ENCODE measurements at places on chromosomes 11 and 22.
A peak's percentile ranks its signal among the peaks of the same experiment; 100 is the strongest.

DNA sequence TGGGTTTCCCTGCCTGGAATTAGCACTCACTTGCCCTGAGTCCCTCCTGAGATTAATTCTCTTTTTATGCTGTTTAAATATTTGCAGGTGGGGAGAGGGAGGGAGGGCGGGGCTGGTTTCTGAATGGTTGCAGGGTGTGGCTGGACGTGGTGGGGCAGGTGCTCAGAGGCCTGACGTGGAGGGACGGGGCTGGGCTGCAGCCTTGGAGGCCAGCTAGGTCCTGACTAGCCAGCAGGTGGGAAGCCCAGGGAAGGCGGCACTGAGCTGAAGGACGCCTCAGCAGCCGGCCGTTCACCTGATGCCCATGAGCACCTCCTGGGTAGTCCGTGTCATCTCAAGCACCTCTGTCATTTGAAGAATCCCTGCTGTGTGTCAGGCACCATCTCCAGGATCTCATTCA, 21.3 kb downstream of the SGSM1 start:
- no peak for DNase-seq

DNA sequence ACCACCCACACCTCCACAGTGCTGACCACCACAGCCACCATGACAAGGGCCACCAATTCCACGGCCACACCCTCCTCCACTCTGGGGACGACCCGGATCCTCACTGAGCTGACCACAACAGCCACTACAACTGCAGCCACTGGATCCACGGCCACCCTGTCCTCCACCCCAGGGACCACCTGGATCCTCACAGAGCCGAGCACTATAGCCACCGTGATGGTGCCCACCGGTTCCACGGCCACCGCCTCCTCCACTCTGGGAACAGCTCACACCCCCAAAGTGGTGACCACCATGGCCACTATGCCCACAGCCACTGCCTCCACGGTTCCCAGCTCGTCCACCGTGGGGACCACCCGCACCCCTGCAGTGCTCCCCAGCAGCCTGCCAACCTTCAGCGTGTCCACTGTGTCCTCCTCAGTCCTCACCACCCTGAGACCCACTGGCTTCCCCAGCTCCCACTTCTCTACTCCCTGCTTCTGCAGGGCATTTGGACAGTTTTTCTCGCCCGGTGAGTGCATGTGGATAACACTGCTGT, 28.4 kb downstream of the MUC5B start:
- DNase-seq = no peak

DNA sequence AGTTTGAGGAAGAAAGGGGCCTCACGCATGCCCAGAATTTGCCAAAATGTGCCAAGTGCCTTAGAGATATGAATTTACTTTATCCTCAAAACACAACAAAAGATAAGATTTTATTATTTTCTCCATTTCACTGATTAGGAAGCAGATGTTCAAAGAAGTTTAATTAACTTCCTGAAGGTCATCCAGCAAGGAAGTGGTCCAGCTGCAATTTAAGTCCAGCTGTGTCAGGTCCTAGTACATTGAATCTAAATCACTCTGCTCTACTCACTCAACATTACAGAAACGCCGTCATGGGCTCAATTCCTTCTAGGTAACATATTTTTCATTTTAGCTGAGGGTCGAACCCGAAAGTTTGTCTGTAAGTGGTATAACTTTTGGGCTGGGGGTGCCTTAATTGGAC, 115.4 kb downstream of the CCDC34 start:
- no peak for DNase-seq

GRCh38 chr11:80441821-80442220, 1001.0 kb upstream of the TENM4 start:
- DNase-seq = no peak

GRCh38 chr11:10158461-10158860, 135.6 kb downstream of the SBF2 start:
- DNase-seq = no peak

GRCh38 chr22:27213766-27214581, 556.6 kb downstream of the MIAT start:
- DNase-seq = no peak

- peak; percentile 67 for DNase-seq
Measured at GRCh38 chr11:72821920-72822799, 7.9 kb downstream of the ATG16L2 start.

GRCh38 chr11:38867338-38867737, 2269.3 kb upstream of the RAG2 start:
- no peak for DNase-seq

DNA sequence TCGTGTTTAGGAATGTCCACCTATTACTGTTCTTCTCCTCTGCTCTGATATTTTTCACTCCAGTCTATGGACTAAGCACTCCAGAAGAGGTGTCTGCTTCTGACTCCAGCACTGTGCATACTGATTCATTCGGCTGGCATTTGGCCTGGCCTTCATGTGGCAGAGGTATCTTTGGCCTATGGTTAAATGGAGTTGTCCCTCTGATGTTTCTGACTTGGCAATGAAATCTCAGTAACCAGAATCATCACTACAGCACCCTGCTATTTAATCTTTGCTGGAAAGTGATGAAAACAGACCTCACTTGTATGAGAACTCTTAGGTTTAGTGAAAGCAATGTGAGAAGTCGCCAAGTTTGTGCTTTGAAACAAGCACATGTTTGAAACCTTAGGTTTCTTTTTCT, 155.2 kb downstream of the MAML2 start:
- DNase-seq = no peak

- no peak for DNase-seq
Measured at GRCh38 chr11:17803754-17804334, 69.3 kb downstream of the KCNC1 start.

DNA sequence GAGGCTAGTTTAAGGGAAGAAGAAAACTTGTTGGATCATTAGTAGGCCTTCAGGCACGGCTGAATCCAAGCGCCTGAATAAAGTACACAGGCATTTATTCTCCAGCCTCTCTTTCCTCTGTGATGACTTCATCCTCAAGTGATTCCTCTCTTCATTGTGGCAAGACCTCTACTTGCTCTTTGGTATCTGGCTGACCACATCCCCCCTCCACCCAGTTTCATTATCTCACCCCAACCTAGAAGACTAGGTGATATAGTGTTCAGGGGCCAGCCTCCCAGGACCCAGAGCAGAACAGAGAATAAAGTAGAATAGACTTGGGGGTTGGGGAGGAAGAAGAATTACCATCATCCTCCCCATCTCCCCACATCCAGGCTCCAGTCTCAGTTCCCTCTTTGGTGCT, 189.3 kb downstream of the MIAT start:
- DNase-seq = no peak

DNA sequence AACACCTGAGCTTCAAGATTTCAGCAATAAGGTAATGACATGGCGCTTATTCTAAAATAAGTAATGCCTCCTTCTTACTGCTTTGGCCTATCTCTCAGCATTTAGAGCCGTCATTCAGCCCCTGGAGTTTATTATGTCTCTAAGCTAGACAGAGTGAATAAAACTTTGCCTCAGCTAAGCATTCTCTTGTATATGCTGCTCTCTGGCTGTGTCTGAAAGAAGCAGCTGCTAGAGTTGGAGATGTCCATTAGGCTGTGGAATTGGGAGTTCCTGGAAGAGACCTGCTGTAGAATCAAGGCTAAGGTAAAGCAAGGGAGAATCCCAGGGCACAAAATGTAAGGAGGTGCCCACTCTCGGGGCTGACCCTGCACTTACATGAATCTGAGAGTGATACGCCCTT, 35.5 kb upstream of the TTC12 start:
- DNase-seq = no peak

DNA sequence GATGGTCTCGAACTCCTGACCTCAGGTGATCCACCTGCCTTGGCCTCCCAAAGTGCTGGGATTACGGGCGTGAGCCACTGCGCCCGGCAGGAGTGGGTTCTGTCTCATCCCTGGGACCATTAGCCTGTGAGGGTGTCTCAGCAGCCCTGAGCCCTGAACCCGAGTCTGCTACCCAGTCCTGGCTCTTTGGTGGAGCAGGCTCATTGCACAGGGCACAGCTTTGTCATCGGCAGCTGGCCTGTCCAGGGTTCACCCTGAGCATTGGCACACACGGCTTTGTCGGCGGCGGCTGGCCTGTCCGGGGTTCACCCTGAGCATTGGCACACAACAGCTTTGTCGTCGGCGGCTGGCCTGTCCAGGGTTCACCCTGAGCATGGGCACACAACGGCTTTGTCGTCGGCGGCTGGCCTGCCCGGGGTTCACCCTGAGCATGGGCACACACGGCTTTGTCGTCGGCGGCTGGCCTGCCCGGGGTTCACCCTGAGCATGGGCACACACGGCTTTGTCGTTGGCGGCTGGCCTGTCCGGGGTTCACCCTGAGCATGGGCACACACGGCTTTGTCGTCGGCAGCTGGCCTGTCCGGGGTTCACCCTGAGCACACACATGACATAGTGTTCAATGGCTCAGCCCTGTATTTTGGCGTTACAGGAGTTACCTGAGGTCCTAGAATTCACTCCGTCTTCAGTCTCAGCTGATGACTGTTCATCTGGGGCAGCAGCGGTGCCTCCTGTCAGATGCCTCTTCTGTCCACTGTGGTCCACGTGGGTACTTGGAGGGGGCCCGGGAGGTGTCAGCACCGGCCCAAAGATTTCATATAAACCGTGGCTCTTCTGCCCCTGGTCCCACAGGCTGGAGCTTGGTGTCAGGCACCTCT, 1082.5 kb downstream of the BRD1 start:
- no peak for DNase-seq

- DNase-seq = no peak
Measured at GRCh38 chr11:131975619-131976018, 605.2 kb downstream of the NTM start.

- no peak for DNase-seq
Measured at GRCh38 chr11:86486261-86487030, 111.8 kb downstream of the CCDC81 start.

- DNase-seq = no peak
Measured at GRCh38 chr11:110919241-110919922, 207.1 kb upstream of the ARHGAP20 start.

DNA sequence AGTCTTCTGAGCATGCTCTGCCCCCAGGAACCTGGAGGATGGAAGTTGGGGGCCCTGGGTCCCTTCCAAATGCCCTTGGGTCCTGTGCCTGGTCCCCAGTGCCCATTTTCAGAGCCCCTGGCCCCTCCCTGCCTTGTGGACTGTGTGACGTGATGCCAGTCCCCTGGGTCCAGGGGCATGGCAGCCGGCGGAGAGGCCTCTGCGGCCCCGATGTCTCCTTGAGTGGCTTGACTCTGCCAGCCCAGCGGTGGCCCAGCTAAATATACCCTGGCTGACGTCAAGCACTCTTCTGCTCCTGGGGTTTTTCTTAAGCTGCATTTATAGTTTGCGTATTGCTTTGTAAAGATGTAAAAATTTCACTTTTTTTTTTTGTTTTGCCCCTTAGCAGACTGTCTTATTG, 35.2 kb upstream of the PARVG start:
- no peak for DNase-seq

- DNase-seq = no peak
Measured at GRCh38 chr22:44363980-44364750, 51.4 kb upstream of the SHISAL1 start.

GRCh38 chr11:128354476-128354875, 232.9 kb downstream of the ETS1 start:
- no peak for DNase-seq

DNA sequence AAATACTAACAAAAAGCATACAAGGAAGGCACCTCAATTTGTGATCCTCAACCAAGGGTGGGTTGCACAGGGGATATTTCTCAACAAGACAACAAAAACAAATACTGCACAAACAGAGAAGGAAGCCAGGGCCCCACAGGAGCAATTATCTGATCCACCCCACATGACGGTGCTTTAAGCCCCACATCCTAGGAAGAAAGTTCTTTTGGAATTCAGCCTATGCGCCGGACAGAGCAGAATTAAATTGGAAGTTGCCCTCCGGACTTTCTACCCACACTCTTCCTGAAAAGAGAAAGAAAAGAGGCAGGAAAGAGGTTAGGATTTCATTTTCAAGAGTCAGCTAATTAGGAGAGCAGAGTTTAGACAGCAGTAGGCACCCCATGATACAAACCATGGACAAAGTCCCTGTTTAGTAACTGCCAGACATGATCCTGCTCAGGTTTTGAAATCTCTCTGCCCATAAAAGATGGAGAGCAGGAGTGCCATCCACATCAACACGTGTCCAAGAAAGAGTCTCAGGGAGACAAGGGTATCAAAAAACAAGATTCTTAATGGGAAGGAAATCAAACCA, 40.6 kb downstream of the OSBP start:
- no peak for DNase-seq

DNA sequence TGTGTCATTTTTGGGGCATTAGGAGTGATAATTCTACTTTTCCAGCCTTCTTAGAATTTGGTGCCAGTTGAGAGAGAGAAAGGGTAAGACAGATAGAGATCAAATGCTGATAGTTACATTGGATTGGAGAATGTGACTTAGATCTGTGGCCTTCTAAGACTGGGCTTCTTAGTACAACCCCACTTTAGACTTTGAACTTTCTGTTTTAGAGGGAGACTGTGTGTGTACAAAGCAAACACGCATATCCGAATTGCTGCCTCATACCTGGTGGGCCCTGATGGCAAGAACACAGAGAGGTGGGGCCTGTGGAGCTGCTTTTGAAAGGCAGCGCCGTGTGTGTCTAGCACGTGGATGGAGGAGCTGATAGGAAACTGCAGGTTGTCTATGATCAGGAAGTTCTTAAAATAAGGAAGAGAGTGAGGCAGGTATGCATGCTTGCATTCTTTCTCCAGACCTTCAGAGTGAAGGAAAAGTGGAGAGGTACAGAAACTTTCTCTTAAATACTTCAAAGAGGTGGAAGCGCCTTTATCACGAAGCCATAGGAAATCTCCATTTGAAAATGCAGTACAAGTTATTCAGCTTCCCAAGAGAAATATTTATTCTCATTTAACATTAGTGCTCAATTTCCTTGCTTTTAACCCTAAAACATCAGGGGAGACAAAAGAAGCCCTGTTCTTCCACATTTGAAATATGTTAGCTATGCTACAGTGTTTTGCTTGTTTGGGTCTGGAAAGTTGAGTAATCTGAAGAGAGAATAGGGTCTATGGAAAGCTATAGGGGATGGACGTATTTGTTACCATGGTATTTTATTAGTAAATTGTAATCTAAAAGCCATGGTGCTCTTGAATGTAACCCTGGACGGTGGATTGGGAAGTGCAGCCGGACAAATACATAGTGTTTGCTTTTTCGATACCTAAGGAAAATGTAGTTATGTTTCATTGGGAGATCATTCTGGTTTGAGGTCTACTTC, 13.7 kb downstream of the PDHX start:
- DNase-seq = no peak

- no peak for DNase-seq
Measured at GRCh38 chr11:77065878-77066228, 918 bp upstream of the CAPN5 start.

- no peak for DNase-seq
Measured at GRCh38 chr11:64534950-64535349, 56.1 kb upstream of the SLC22A12 start.

DNA sequence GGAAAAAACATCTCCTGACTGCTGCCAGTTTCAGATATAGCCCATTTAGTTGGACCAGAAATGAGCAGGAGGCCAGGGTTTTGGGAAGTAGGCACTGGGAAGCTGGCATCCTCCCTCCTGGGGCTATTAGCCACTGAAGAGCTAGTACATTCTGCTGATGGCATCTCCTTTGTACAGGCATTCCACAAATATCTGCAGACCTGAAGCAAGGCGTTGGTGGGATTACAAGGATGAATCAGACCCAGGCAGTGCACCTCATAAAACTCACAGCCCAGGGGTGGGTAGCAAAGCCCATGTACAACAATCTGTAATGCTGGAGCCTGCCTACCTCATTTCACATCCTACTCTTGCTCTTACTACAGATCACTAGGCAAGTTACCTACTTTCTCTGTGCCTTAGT, 27.5 kb upstream of the POU2AF1 start:
- no peak for DNase-seq
